ENCODE measurements at places on chromosomes 6 and 20.

DNA sequence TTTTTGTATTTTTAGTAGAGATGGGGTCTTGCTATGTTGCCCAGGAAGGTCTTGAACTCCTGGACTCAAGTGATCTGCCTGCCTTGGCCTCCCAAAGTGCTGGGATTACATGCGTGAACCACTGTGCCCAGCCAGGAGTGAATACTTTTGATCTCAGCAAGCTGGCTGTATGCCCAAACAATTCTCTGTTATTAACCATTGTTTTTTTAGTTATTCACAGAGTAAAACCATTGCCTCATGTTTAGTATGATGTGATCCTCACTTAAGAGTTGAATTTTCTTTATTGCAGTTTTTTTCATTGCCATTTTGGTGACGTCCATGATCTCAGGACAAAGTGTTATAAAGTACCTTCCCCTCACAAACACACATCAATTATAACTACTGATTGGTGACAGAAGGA, 14.8 kb downstream of the C6orf141 start:
- DNase-seq = no peak
- H3K36me3 ChIP-seq = no peaks in the 10 kb centered on the region
- no peaks in the 10 kb centered on the region for H3K4me1 ChIP-seq
- no peak overlapping the region for H3K4me3 ChIP-seq
- no peak overlapping the region for H3K27ac ChIP-seq

DNA sequence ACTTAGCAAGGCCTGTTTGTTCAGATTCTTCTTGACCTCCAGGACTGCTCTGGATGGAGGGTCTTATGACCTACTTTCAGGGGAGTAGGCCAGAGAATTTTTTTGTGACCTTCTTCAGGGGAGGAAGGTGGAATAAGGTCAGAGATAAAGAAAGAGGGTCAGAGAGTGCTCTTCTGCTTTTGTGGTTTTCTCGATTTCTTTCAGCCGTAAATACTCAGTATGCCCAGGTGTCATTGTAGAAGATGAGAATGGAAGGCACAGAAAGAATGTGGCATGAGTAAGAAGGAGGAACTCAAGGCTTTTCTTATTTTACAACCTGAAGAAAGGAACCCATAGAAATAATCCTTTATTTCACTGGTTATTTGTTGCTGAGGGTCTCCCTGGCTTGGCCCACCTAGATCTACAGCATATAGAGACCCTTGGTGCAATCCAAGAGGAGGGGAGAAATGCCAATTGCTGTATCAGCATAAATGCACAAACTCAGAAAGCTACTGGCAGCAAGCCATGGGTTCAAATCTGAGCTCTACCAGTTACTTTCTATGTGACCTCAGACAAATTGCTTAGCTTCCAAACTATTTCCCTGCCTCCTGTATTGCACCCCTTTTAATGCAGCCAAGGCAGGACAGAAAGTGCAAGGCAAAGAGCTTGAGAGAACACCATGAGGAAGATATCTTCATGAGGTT, 68.0 kb downstream of the OLIG3 start:
- H3K36me3 ChIP-seq = no peaks in the 10 kb centered on the region
- no peak for DNase-seq
- H3K27me3 ChIP-seq = peaks cover 4% of the 10 kb centered on the region
- H3K4me1 ChIP-seq = peaks cover 5% of the 10 kb centered on the region

DNA sequence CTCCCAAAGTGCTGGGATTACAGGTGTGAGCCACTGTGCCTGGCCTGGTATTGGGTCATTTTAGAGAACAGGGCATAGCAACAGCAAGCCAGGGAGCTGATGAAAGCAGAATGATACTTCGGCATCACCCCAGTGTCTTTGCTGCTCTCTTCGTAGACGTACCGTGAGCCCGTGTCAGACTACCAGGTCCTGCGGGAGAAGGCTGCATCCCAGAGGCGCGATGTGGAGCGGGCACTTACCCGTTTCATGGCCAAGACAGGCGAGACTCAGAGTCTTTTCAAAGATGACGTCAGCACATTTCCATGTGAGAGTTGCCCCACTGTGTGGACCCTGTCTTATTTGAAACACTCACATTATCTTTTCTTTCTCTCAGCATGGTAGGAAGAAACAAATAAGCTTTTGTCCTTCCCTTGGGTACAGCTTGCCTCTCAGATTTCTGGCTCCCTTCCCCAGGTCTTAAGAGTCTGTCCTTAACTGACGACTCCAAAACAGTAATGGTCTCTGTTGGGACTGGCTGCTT, 15.9 kb downstream of the TAF8 start:
- no peaks in the 10 kb centered on the region for H3K27me3 ChIP-seq
- DNase-seq = no peak
- H3K4me3 ChIP-seq = no peak overlapping the region
- no peak overlapping the region for H3K27ac ChIP-seq
- peaks cover 83% of the 10 kb centered on the region for H3K36me3 ChIP-seq

DNA sequence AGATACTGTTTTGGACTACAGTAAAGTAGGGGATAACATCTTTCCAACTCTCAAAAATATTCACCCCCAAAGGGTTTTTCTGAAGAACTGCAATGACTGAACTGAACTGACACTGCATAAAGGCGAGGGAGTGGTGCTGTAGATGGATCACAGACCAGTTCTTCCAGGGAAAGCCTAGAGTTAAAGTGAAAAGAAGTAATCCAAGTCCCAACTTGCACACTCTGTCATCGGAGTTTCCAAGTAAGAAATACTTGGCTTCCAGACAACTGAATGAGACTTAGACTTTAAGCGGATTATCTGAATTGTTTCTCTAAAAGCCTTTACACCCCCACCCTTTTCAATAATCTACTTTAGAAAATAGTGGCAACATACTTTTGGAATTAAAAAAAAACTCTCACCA, 134.1 kb upstream of the PREP start:
- H3K27me3 ChIP-seq = no peaks in the 10 kb centered on the region
- no peak for DNase-seq
- H3K4me1 ChIP-seq = peaks cover 5% of the 10 kb centered on the region
- no peaks in the 10 kb centered on the region for H3K36me3 ChIP-seq
- H3K27ac ChIP-seq = no peak overlapping the region

GRCh38 chr6:167095888-167096287, 27.0 kb upstream of the CCR6 start:
- DNase-seq = no peak
- no peaks in the 10 kb centered on the region for H3K36me3 ChIP-seq
- H3K4me1 ChIP-seq = peaks cover 9% of the 10 kb centered on the region
- no peak overlapping the region for H3K4me3 ChIP-seq

DNA sequence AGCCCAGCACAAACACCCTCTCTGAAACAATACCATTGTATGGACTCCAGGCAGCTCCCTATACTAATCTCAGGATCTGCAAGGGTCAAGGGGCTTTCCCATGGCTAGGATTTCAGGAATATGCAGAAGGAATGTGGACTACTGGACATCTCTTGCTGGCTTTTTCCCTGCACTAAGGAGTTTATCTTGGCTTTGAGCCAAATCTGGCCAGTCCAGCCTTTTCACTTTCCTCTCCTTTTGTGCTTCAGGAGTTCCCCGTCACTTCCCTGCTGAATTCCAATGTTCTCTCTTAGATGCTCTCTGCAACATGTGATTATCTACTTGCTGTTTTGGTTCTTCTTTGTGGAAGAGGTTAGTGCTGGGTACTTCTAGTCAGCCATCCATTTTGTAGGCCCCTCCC, 568.2 kb downstream of the HDGFL1 start:
- H3K4me1 ChIP-seq = no peaks in the 10 kb centered on the region
- H3K36me3 ChIP-seq = no peaks in the 10 kb centered on the region
- H3K27ac ChIP-seq = no peak overlapping the region
- no peak for DNase-seq

DNA sequence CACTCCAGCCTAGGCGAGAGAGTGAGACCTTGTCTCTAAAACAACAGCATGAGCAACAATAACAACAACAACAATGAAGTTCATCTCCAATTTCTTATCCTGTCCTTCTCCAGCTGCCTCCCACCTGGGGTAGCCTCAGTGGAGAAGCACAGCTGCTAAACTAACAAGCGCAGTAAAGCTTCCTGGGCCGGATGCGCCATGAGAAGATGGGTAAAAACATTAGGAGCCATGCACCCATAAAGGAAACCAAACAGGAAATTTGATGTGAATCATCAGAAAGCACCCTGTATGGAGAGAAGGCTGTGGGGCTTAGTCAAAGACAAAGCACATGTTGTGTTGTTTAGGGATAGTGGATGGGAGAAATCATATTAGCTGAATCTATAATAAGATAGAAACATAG, 61.1 kb upstream of the CCN6 start:
- no peak overlapping the region for H3K4me3 ChIP-seq
- DNase-seq = no peak
- H3K27me3 ChIP-seq = no peaks in the 10 kb centered on the region
